Transverse colon (tissue), 4 donors: ENCODE measurements at places on chromosomes 1 and 21.

- DNase-seq: no peak
Observed at GRCh38 chr1:8537991-8538390, 220.1 kb downstream of the SLC45A1 start.

- DNase-seq: no peak
Observed at GRCh38 chr1:3548156-3548893, 63.0 kb downstream of the MEGF6 start.

DNA sequence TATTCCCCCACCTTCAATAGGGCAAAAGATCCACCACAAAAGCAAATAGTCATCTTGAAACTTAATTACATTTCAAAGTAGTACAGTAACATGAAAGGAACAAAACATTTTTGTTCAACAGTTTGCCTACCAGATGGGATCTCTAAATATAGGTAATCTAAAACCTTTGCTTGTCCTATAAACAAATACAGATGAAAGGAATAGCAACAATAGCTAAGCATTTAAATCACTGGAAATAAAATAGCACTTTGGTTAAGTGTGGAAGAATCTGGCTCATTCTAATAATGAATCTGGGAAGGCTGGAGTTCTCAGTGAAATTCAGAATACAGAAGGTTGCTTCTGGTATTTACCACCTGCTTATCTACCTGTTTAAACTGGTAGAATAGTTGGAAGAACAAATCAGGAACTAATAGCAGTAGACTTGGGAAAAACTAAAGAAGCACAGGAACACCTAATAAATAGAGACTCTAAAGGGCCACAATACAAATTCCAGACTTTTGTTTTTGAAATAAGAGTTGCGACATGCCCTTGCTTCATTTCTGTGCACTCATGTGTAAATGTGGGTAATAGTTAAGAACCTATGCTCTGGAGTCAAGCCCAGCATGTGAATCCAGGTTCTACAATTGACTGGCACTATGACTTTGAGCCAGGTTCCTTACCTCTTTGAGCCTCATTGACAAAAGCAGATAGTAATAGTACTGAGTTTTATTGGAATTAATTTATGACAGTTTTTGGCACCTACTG lies 2.3 kb upstream of the LYPLAL1 start:
- DNase-seq: no peak

DNA sequence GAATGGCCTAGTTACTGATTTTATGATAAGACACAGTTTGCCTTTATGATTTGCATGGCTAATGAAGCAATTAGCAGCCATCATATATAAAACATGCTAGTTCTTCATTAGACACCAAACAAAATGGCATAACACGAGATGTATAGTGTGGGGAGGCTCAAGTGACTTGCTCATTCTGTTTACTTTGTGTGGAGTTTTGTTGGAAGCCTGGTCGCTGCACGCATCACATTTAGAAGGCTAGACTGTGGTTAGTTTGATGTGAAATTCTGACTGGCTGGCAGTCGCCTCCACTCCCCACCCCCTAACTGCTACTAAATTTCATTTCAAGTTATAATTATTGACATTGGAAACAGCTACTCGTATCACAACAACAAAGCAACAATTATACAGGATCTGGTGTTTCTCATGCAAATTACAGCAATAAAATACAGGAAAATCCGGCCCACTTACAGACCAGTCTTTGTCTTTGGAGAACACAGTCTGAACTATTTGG lies 356.1 kb downstream of the LMO4 start:
- DNase-seq: peak; percentile 12

GRCh38 chr1:184973272-184974055 lies 844 bp downstream of the NIBAN1 start:
- peak; percentile 37 for DNase-seq

DNA sequence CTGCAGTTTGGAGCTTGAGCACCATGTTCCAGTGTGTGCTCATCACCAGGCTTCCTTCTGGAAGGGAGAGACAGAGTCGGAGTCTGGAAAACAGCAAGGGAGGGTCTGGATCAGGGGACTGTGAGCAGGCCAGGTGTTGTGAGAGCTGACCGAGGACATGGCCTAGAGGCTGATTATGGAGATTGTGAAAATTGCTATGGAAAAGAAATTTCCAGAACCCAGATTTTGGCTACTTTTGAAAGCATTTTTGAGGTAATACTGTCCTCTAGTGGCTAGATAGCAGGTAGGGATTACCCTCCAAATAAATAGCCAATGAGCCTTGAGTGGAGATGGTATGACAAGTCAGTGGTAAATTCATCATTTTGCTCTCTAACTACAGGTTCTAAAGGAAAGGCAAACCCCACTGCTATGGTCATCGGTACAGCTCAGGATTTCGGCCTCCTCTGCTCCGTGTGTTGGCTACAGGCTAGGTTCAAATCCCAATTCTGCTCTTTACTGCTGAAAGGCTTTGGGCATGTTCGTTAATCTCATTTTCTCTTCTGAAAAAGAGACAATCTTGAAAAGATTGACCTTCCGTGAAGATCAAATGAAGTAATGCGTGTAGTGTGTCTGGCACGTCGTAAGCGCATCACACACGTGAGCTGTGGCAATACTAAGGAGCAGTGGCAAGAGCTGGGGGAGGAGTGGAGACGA lies 1.0 kb upstream of the HAO2 start:
- DNase-seq: no peak

- no peak for DNase-seq
Observed at GRCh38 chr1:41827991-41828570, 90.6 kb downstream of the HIVEP3 start.

DNA sequence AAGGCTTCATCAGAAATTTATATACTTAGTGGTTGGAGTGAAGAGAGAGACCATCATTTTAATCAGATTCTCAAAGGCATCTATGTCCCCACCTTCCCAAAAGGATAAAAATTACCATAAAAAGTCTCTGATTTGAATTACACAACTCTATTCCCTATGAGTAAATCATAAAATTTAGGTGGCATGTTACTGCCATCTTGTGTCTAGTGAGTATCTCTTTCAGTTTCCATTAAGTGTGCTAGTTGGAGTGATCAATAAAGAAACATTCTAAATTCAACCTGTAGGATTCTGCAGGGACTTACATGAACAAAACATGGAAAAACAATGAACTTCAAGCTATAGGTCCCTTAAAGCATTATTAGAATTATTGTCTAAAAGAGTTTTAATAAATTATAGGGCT lies 655.4 kb downstream of the LTN1 start:
- no peak for DNase-seq

- DNase-seq: peak; percentile 69
Observed at GRCh38 chr1:155051777-155052398, 772 bp downstream of the ADAM15 start.

DNA sequence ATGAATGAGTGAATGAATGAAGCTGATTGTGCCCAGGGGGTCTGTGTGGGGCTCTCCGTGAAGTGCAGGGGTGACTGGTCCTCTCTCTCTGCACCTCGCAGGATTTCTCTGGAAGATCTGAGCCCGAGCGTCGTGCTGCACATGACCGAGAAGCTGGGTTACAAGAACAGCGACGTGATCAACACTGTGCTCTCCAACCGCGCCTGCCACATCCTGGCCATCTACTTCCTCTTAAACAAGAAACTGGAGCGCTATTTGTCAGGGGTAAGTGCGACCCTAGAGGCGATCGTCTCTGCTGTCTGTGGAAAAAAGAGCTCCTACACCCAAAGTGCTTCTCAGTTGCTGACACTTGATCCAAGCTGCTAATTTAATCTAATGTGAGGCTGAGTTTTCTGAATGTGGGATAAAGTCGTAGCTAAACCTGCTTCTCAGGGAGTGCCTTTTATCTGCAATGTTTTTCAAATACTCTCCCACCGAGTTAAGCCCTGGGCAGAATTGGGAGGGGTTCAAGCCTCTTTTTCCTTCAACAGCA lies 101.7 kb downstream of the HUNK start:
- DNase-seq: no peak

GRCh38 chr21:16797966-16798365 lies 714.9 kb upstream of the CXADR start:
- no peak for DNase-seq

GRCh38 chr1:12769976-12770505 lies 3.5 kb upstream of the PRAMEF12 start:
- DNase-seq: no peak

DNA sequence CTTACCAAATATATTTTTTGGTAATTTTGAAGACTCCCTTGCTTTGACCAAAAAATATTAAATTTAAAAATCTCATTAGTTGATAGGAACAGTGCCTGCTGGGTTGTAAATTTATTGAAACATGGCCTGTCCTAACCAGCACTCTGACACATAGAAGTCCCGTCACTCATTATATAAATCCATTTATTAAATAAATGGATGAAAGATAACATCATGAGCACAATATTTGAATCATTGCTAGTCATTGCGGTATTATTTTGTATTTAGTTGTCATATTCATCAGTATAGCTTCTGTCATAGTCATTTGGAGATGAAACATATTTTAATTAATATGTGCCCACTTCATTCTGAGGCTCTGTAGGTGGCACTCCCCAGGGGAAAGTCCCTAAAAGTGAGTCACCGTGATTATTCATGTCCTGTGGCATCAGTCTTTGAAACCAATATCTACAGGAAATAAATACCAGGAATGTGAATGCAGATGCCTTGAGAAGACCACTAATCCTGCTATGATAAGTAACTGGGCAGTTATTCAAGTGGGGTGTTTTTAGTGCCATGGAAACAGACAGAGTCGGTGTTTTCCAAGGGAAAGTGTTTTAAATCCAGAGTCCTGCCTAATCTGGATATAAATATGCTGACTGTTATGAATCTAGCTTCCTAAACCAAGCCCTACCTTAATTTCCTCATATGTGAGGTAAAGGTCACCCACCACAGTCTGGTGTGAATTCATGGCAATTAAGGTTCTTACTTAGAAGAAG lies 302.0 kb downstream of the DUSP10 start:
- no peak for DNase-seq

GRCh38 chr1:29826646-29827045 lies 590.3 kb downstream of the PTPRU start:
- no peak for DNase-seq

DNA sequence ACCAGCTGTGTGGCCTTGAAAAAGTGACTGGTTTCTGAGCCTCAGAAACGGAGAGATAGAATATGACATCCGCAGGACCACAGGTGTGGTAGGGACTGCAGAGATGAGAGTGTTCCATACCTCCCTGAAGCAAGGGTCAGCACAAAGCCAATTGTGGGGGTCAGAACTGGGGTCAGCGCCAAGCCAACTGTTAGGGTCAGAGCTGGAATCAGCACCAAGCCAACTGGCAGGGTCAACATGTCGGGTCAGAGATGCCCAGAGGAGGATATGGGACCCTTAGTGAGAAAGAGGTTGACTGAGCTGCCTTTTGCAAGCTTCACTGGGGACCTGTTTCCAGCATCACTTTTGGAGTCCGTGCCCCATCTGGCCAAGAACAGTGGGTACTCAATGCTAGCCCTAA lies 93.9 kb downstream of the MATN1 start:
- DNase-seq: no peak

DNA sequence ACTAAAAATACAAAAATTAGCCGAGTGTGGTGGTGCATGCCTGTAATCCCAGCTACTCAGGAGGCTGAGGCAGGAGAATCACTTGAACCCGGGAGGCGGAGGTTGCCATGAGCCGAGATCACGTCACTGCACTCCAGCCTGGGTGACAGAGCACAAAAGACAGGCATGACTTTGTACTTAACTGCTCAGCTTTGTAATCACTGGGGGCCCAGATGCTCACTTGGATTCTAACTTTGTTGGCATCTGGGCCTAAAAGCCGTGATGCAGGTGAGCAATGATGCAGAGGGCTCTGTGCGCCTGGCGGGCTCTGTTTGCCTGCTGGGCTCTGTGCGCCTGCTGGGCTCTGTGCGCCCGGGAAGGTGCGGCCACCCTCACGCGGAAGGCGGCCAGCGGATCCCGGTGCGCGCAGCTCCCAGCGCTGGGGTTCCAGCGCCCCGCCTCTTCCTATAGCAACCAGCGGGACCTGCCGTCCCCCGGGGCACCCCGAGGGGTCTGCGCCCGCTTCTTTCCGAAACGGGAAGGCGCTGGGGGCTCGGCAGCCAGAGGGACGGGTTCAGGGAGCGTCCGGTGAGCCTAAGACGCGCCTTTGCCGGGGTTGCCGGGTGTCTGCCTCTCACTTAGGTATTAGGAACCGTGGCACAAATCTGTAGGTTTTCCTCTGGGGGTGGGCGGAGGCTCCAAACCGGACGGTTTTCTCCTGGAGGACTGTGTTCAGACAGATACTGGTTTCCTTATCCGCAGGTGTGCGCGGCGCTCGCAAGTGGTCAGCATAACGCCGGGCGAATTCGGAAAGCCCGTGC lies 31.7 kb downstream of the PRMT2 start:
- no peak for DNase-seq

DNA sequence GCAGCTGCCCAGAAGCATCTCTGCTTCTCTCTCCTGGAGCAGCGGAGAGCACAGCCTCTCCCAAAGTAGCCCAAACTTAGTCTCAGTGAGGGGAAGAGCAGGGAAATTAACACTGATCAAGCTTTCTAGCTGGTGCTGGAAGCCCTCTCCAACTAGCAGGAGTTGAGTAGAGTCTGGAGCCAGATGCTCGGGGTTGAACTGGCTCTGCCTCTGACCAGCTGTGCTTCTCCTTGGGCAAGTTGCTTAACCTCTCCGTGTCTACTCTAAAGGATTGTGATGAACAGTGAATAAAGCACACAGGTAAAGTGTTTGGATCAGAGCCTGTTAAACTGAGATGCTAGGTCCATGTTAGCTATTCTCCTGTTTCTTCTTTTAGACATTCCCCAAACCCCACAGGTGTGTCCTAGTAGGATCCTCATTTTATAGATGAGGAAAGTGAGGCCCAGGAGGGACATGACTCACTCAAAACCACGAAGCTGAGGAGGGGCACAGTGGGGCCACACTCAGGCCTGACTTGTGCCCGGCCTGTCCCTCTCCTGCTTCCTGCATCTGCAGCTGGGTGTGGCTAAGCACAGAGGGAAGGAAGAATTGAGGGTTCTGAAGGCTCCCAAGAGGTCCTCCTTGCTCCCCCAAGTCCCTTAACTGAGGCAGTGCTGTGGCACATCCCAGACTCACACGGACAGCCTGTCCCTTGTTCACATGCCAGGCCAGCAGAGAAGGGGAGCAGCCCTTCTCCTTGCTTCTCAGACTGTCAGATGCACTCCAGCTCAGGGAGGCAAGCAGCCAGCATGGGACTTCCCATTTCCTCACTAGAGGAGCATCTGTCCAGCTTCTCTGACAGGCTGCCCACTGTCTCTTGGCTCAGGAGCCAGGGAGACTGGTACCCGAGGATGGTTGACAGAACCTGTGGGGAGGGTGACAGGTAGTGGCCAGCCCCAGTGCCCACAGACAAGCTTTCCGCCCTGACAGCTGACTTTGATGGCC lies 152.0 kb upstream of the IGSF21 start:
- DNase-seq: no peak

GRCh38 chr1:230231774-230232145 lies 164.7 kb downstream of the GALNT2 start:
- peak; percentile 87 for DNase-seq

GRCh38 chr1:8506456-8506855 lies 188.5 kb downstream of the SLC45A1 start:
- DNase-seq: no peak
